ENCODE measurements at places on chromosomes 6 and 20. TPM values are rescaled to one million over a fixed set of nuclear protein-coding genes. Genes with fewer than 3 reads are reported as not detected.

The PRL gene
- total RNA-seq: not detected

The PGC gene
- total RNA-seq: not detected

DNA sequence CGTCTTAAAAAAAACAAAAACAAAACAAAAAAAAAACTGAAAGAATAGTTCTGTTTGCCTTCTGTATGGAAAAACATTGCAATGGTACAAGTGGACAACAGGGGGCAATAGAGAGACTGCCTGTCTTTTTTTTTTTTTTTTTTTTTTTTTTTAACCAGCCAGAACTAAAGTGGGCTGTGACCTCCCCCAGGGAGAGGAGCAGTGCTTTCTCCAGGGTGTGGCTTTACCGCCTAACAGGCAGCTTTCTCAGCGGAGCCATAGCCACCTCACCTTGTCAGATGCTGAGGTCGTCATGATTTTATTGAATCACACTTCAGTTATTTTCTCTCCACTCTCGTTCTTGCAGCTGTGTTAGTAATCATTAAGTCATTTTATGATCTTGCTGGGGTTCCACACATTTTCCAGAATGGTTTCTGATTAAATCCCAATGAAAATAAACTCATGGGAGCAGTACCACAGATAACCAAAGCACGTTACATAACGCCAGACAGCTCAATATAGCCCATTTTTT lies 78.4 kb downstream of the GMPR start:
- peak; percentile 56 for DNase-seq

DNA sequence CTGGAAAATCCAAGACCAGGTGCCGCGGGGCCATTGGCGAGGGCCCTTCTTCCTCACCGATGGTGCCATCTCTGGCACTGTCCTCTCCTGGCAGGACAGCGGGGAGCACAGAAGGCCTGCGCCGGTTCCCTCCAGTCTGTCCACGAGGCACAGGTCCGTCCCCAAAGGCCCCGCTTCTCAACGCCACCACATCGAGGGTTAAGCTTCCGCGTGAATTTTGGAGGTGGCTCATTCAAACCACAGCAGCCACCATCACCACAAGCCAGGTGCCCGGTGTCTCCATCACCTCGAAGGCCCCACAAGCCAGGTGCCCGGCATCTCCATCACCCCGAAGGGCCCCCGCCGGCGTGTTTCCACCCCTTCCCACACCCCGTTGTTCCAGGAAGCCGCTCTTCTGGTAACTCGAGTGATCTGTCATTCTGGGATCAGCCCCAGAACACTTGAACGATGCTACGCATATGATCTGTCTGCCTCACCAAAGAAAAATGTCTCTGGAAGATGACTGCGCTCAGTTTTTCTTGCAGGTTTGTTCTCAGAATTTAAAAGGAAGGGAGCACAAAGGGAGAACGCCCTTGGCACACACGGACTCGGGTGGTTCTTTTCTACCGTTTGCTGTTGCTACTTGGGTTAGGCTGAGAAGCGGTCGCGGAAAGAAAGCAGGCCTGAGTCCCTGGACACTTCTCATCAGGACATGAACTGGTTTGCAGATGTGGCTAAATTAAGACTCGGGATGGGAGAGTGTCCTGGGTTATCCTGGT lies 9.9 kb upstream of the KIF25 start:
- no peak for DNase-seq

DNA sequence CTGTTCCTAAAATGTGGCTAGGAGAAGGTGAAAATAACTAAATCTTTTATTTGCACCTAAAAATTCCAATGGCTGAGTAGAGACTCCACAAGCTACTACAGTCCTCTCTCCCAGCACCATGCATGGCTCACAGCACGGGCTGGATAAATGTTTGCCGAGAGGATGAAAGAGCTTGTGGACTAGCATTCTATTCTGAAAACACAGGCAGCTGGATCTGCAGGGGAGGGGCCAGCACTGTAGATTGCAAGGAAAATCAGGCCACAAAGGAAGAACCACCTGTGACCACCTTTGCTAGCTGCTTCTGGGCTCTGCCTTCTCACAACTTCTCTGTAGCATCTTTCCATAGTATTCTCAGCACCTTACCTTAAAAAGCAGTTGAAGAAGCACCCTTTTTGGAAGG lies 46.6 kb downstream of the CLIC5 start:
- DNase-seq: no peak

The SDHAF4 gene
- total RNA-seq: 9.5 TPM

DNA sequence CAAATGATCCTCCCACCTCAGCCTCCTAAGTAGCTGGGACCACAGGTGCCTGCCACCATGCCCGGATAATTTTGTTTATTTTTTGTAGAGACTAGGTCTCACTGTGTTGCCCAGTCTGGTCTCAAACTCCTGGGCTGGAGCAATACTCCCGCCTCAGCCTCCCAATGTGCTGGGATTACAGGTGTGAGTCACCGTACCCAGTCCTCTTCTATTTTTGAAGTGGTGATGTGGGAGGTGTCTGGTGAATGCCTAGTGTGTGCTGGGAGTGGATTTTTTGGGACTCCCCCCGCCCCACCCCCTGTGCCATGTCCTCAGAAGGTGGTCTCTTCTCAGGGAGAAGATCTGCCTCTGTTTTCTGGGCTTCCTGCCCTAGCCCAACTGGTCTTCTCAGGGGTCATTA lies 47.9 kb upstream of the CLDN20 start:
- DNase-seq: no peak

- no peak for DNase-seq
These were observed 845 bp downstream of the ZMYND8 start for GRCh38 chr20:47355489-47356219.

DNA sequence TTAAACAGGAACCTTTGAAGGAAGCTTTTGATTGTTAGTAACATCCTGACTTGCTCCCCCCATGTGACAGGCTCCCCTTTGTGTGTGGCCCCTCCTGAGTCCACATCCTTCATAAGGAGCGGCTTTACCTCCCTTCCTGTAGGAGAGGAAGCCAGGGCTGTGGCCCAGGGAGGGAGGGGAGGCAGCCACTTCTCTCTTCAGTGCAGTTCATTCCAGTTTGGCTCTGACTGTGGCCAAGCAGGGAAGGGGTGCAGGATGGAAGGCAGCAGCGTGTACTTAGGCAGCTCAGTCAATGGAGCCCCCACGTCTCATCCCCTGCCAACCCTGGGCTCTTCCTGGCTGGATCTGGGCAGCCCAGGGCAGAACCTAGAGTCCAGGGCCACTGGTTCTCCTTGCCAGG lies 295.2 kb downstream of the QKI start:
- DNase-seq: no peak

The E2F1 gene
- total RNA-seq: 74.5 TPM

DNA sequence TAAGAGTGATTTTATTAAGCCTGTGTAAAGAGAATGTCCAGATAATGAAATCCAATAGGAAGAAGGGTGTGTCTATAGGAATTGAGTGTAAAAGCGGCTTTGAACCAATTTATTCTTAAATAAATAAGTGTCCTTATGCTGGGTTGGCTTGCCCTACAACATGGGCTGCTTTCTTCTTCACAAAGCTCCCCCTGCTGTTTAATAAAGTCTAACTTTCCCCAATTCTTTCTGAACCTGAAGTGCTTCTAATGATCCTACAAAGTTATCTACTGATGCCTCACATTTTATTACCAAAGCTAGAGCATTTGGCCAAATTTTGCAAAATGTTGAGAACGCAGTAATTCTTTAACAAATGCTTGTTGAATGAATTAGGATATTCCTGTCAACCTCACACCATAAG lies 36.3 kb upstream of the SIRT5 start:
- no peak for DNase-seq

- peak; percentile 13 for DNase-seq
These were observed 79.4 kb downstream of the IRF4 start for GRCh38 chr6:470901-471448.

- no peak for DNase-seq
These were observed 636 bp downstream of the RCAN2 start for GRCh38 chr6:46490425-46491200.

GRCh38 chr6:150729188-150729748 lies 129.6 kb downstream of the PLEKHG1 start:
- DNase-seq: no peak

GRCh38 chr20:60484316-60484715 lies 526.1 kb downstream of the CDH26 start:
- no peak for DNase-seq

GRCh38 chr6:170207586-170208181 lies 83.2 kb downstream of the DLL1 start:
- peak; percentile 9 for DNase-seq

- no peak for DNase-seq
These were observed 195.0 kb downstream of the TMEM242 start for GRCh38 chr6:157128235-157128775.

The NFATC2 gene
- 55.8 TPM for total RNA-seq

- DNase-seq: no peak
These were observed 59.3 kb downstream of the BCKDHB start for GRCh38 chr6:80165819-80166218.

The AIF1 gene
- 177 TPM for total RNA-seq

GRCh38 chr6:53418288-53418687 lies 69.5 kb upstream of the ELOVL5 start:
- DNase-seq: no peak

DNA sequence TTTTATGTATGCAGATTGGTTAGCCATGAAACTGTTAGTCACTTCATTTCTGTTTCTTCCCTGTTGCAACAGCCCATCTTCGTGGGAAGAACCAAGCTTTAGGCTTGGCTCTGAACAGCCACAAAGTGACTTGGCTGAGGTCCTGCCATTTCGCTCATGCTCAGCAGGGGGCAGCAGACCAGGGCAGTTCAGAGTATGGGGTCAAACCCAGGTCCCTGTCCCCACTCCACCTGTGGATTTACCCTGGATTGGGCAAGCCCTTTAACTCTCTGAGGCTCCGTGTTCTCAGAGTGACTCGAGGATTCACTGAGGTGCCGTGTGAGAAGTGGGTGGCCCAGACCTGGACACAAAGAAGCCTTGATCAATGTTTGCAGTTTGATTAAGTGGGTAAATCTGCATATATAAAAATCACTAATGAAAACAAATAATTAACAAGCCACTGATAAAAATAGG lies 19.8 kb upstream of the MAP1LC3A start:
- peak; percentile 66 for DNase-seq

DNA sequence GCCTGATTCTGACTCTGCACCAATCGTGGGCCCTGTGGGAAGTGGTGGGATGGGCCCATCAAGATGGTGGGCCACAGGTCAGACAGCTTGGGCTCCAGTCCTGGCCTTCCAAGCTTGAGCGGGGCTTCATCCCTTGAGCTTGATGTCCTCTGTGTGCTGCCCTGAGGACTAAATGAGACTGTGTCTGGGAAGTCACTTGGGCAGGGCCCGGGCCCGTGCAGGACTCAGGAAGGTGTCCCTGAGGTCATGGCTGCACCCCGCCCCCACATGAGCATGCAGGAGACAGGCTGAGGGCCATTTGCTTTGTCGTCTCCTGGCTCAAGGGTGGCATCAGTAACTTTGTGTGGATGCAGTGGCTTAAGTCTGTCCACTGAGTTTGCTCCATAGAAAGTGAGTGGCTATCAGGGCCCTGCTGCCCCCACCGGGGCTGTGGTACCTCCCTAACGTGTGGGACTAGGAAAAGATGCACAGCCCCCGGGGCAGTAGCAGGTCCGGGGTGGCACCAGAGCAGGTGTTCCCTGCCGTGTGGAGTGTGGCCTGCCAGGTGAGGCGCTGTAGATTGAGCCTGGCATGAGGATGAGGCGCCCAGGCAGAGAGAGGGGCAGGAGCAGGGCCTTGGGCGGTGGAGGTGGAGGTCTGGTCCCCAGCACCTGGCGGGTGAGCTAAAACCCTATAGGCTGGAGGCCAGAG lies 298.6 kb downstream of the TAF4 start:
- DNase-seq: no peak

The GPSM3 gene
- 216 TPM for total RNA-seq

The VNN1 gene
- total RNA-seq: not detected

DNA sequence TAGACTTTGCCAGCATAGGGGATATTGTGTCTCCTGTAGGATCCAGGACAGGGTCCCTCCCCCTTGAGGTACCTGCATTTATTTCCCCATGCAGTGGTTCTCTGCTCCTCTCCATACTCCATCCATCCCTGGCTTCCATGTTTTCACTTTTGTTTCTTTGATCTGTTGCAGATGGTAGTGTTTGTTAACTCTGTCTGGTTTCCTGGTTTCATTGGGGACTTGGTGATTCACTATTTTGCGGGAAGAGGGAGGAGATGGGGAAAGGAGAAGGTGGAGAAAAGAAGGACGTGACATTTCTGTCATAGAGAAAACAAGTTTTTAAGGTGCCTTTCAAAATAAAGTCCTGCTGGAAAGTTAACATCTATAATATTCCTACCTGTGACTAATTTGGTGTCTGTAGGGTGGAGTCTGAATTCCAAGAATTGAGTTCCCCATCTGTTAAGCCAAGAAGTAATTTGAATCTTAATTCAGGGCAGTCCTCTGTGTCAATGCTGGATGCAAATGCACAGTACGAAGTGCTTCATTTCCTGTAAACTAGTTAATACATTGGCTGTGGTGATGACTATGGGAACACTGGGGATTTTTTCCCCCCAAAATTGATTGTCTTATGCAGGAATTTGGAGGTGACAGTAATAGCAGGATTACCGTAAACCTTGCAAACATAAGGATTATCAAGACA lies 6.9 kb upstream of the RNF144B start:
- DNase-seq: no peak

The SOX18 gene
- total RNA-seq: 0.13 TPM

- DNase-seq: no peak
These were observed 1.2 kb downstream of the GPRC6A start for GRCh38 chr6:116827561-116828240.

The FAM217A gene
- total RNA-seq: not detected

- DNase-seq: no peak
These were observed 7.3 kb downstream of the NKAIN2 start for GRCh38 chr6:123810948-123811347.

GRCh38 chr6:14645841-14646240 lies 528.3 kb downstream of the CD83 start:
- DNase-seq: no peak

DNA sequence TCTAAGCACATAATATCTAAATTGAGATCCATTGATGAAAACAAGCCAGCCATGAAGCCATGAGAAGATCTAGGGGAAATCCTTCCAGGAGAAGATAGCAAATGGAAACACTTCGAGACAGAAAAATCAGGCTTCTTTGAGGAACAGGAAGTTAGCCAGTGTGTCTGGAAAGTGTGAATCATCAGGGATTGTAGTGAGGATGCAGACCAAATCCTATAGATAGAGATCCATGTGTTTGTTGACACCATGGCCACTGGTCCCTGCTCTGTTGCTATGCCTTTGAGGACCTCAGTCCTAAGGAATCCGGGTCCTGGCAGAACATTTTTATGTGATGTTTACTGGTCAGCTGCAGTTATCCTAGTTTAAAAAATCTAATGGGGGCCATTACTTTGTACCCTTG lies 6.6 kb upstream of the ELOVL2 start:
- no peak for DNase-seq

The SLC35D3 gene
- not detected for total RNA-seq

- DNase-seq: no peak
These were observed 93.6 kb upstream of the FAM184A start for GRCh38 chr6:119171864-119172588.

Measured in activated CD8-positive, alpha-beta T cell treated with anti-CD3 and anti-CD28 coated beads, Interleukin-2, amount 10 ng/mL, durations not matched to agents 7 days and 5 days (primary cell).